ENCODE measurements at places on chromosomes 3 and 15.

- DNase-seq: no peak
Observed at GRCh38 chr3:50487181-50487580, 16.3 kb downstream of the CACNA2D2 start.

DNA sequence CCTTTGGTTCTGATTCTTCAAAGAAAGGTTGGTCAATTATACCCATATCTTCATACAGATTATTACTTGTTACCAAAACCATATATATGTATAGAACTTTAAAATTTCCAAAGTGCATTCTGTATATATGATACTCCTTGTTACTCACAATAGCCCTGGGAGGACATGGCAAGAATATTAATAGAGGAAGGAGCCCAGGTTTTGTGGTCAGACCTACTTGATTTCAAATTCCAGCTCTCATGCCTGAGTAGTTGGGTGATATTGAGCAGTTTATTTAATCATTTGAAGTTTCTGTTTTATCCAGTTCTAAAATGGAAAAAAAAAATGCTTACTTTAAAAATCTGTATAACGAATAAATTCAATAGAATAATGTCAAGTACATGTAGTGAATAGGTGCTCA, 2.5 kb downstream of the IL1RAP start:
- DNase-seq: no peak

GRCh38 chr3:129421988-129422745, 6.3 kb downstream of the EFCAB12 start:
- no peak for DNase-seq

GRCh38 chr3:28279770-28280169, 38.4 kb downstream of the CMC1 start:
- no peak for DNase-seq

DNA sequence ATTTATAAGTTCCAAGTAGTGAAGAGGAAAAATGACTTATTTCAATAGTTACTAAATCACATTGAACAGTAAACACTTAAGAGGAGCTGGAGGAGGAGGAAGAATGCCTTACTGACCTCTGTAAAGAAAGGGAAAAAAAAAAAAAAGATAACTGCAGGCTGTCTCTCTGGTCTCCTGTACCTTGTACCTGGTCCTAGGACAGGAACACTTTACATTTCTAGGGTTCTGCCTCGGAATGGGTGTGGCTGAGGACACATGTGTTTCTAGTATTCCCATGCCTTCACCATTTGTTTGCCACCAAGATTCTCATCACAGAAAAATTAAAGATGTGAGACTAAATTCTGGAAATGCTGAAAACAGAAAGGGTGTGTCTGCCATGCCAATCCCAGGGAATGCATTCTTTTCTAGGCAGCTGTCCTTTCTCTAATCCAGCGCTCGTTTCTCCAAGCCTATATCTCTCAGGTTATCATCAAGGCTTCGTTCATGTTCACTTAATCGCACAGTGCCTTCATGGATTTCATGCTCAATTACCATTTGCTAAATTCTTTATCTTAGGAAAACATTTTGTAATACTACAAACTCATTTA, 1208.3 kb downstream of the OTOL1 start:
- DNase-seq: no peak

DNA sequence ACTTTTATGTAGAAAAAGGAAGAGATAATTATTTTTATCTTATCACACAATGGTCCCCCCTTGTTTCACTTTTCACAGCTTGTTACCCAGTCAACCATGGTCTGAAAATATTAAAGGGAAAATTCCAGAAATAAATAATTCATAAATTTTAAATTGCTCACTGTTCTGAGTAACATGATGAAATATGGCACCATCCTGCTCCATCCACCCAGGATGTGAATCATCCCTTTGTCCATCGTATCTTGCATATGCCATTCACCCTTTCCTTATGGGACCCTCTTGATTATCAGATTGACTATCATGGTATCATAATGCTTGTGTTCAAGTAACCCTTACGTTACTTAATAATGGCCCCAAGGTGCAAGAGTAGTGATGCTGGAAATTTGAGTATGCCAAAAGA, 43.7 kb downstream of the ANKRD28 start:
- DNase-seq: no peak

GRCh38 chr15:92930776-92931175, 30.7 kb downstream of the CHD2 start:
- no peak for DNase-seq

GRCh38 chr3:168803536-168803935, 707.8 kb upstream of the GOLIM4 start:
- DNase-seq: no peak

- DNase-seq: no peak
Observed at GRCh38 chr15:48992545-48992944, 28.8 kb upstream of the SHC4 start.

DNA sequence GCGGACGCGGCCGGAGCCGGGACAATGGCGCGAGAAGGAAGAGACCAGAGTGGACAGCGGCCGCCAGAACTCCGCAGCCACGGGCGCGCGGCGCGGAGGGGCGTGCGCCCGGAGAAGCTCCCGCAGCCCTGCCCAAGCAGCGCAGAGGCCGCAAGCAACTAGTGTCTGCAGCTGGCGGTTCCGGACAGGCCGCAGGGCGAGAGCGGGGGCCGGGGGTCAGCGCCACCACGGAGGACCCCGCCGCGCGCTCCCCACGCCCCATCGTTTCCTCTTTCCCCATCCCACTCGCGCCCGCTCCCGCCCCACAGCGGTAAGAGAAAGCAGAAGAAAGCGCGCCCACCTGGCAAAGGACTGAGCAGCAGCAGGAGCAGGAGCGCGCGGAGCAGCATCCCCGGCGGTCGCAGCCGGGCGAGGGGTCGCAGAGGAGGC, 440 bp downstream of the PRTG start:
- peak; percentile 18 for DNase-seq

DNA sequence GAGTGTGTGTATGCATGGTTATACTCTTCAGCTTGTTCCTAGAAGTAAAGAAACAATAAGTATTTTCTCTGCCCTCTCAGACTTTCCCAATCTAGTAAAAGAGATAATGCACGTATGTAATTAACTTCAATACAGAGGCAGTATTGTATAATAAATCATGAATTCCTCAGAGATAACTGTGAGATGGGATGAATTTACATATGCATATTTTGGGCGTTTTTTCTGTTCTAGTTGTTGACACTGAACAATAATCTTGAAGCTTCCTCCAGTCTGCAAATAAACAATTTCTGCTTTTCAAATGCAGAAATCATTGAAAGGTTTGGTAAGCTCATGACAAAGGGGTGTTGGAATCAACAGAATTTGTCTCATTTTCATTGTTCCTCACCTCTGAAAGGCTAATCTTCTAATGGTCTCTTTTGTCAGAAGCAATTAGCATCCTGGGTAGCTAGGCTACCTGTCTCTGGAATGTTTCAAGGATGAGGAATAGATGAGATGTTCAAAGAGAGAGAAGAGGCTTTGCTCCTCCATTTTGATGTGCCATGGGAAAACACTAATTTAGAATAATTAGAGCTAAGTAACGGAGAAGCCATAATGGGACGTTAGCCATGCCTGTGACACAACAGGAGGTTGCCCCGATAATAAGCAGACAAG, 43.3 kb upstream of the SIAH2 start:
- no peak for DNase-seq

- DNase-seq: peak; percentile 40
Observed at GRCh38 chr15:65833501-65834205, 35.6 kb upstream of the RAB11A start.

GRCh38 chr15:35560870-35561269, 14.9 kb upstream of the DPH6 start:
- no peak for DNase-seq

GRCh38 chr3:99520513-99520912, 117.9 kb upstream of the COL8A1 start:
- no peak for DNase-seq

DNA sequence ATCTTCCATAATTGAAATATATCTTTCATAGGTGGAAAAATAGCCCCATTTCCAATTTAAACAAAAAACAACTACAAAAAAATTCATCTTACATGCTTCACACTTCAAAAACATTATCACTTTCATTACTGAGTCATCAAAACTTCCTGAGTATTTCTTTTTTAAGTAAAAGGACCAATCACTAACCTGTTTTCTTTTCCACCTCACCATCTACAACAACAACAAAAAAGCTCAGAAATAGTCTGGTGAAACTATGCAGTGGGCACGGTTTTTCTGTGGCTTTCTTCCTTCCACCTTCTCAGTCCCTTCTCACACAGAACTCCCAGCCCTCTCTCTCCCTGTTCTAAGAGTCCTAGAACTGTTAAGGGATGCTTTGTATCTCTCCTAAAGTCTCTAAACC, 20.3 kb upstream of the TNIK start:
- no peak for DNase-seq

GRCh38 chr3:155958676-155959075, 88.2 kb downstream of the GMPS start:
- no peak for DNase-seq

- DNase-seq: no peak
Observed at GRCh38 chr15:60396100-60396499, 1.7 kb downstream of the ANXA2 start.

GRCh38 chr3:49132437-49133225, at the start of gene LAMB2:
Gene LAMB2, minus strand, starts transcription at chr3:49133050. Its CDS starts 183 bp downstream, at chr3:49132867.
- DNase-seq: no peak

- no peak for DNase-seq
Observed at GRCh38 chr3:141389703-141390102, 21.4 kb downstream of the ZBTB38 start.

DNA sequence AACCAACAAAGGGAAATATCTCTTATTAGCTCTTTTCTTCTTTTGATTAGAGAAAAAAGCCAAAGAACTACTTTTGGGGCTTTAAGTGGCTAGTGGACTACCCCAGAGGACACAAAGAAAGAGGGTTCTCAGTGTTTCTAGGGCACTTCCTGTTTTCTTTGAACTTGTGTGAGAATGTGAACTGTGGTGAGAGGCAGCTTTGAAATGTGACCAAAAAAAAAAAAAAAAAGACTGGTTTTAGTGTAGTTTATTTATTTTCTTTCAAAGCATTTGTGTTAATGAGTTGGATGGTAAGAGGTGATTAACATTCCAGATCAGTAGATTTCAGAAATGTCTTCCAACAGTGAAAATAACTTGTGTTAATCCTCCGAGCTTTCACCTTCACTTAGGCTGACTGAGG, 32.4 kb downstream of the SELENOT start:
- DNase-seq: no peak

DNA sequence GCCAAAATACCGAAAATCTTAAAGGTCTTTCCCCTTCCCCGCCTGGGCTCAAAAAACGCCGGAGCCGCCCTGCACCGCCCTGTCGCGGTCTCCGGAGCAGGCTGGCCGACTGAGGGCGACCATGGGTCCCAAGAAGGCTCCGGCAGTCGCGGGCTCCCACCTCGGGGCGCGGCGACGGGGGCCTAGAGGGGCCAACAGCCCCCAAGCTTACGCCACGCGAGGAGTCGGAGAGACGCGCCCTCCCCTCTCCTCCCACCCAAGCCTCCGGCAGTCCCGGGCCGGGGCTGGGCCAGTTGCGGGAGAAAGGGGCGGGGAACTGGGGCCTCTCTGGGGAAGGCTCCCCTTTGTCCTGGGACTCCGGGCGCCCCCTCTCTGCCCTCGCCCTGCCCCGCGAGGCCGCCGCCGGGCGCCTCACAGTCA, 69.2 kb downstream of the GOLGA8B start:
- peak; percentile 18 for DNase-seq

DNA sequence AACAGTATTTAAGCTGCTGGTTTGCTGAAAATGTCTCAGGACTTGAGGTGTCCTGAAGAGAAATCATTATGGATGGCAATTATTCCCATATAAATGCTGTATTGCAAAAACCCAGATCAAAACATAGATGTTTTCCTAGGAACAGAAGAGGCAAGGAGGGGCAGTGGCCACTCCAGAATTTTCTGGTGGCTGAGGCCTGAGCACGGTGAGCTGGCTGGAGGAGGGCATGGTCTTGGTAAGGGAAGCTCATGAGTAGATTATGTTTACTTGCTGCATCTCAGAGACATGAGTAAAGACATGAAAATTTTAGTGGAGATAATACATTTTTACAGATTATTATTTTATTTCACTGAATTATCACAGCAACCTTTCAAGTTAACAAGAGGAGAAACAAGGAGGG, 31.1 kb downstream of the PGPEP1L start:
- no peak for DNase-seq

GRCh38 chr15:32735989-32736700, 18.3 kb downstream of the GREM1 start:
- no peak for DNase-seq

DNA sequence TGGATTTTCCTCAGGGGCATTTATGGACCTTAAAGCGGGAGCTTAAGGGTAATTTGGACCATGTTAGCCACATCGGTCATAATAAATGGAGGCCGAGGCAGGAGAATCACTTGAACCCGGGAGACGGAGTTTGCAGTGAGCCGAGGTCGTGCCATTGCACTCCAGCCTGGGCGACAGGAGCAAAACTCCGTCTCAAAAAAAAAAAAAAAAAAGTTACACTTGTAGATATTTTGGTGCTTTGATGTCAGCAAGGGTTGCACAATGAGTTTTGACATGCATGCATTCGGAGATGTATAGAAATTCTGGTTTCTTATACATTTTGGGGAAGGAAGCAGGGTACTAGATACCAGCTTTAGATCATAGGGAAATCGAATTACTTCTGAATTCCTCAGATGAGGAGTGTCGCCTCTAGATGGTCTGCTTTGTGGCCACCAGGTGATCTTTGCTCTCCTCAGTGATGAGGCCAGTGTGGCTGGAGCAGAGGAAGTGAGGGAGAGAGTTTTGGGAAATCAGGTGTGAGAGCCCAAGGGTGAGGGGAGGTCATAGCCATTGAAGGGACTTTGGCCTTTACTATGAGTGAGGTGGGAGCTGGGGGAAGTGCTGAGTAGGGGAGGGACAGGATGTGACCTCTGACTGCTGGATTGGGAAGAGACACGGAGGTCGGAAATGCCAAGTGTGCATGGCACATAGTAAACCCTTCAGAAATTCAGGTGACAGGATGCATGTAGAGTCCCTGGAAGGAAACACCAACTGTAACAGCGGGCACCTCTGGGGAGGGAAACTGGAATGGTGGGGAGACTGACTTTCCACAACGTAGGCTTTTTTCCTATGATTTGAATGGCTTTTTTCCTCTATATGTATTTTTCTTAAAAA, 8.4 kb upstream of the RBSN start:
- no peak for DNase-seq

DNA sequence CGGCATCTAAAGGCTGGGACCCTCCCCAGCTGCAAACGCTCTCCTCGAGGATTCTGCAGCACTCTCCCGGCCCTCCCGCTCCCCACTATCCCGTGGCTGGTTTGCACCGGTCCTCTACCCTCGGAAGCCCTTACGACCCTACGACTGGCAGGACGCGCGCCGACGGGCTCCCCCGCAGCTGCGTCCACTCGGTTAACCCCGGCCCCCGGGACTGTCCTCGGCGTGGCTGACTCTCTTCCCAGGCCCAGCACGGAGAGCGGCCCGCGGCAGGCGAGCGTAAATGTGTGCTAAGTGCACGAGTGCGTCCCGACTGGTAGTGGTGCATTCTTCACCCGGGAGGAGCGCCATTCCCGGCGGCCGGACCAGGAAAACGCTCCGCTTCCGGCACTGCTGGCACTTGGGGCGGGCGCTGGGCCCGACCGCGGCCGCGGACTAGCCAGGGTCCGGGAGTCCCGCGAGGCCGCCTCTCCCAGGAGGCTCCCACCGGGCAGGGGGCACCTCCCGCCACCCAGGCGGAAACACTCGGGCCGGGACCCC, 508 bp downstream of the GORASP1 start:
- no peak for DNase-seq
